Bronchus fibroblast of lung (primary cell): ENCODE measurements at places on chromosomes 2 and 18. TPM values are rescaled to one million over a fixed set of nuclear protein-coding genes. Genes with fewer than 3 reads are reported as not detected.

The SPHKAP gene
- total RNA-seq: not detected in 2 replicates

The RAB6C gene
- not detected in 2 replicates for total RNA-seq

The LBX2 gene
- total RNA-seq: 1.3 and 3.4 TPM in 2 replicates

The FOXI3 gene
- total RNA-seq: not detected in 2 replicates

The FOSL2 gene
- 31.5 and 34.0 TPM in 2 replicates for total RNA-seq

The ZSWIM2 gene
- total RNA-seq: under 0.01 TPM in 1 of 2 replicates, not detected in the other

The NFATC1 gene
- 2.5 and 2.7 TPM in 2 replicates for total RNA-seq

The MOGAT1 gene
- not detected in 2 replicates for total RNA-seq

The MLPH gene
- 26.6 and 27.2 TPM in 2 replicates for total RNA-seq

The TMEM37 gene
- 0.45 and 0.84 TPM in 2 replicates for total RNA-seq

The SLC30A3 gene
- total RNA-seq: 0.15 and 0.34 TPM in 2 replicates

The NAGK gene
- total RNA-seq: 105 and 106 TPM in 2 replicates

The VWA3B gene
- total RNA-seq: not detected in 2 replicates

The ANTXR1 gene
- 23.8 and 24.5 TPM in 2 replicates for total RNA-seq

The POTEI gene
- total RNA-seq: not detected in 2 replicates

The RND3 gene
- 35.4 and 42.9 TPM in 2 replicates for total RNA-seq

The TDRD15 gene
- total RNA-seq: not detected in 2 replicates

The HOXD10 gene
- total RNA-seq: not detected in 2 replicates

The ZNF892 gene
- total RNA-seq: 2.2 and 2.8 TPM in 2 replicates

The NEB gene
- under 0.01 and 0.17 TPM in 2 replicates for total RNA-seq

The NPAS2 gene
- total RNA-seq: 14.6 and 31.8 TPM in 2 replicates

The TUBA4B gene
- not detected in 2 replicates for total RNA-seq

The TAF4B gene
- total RNA-seq: 2.4 and 2.9 TPM in 2 replicates

The HOXD9 gene
- total RNA-seq: not detected in 2 replicates

The ST8SIA3 gene
- not detected in 2 replicates for total RNA-seq

The NYAP2 gene
- total RNA-seq: not detected in 2 replicates
